ENCODE measurements at places on chromosomes 12 and 14. TPM values are rescaled to one million over a fixed set of nuclear protein-coding genes. Genes with fewer than 3 reads are reported as not detected.
A peak's percentile ranks its signal among the peaks of the same experiment; 100 is the strongest.

- no peak overlapping the region for H3K27ac ChIP-seq
- peaks cover 42% of the 10 kb centered on the region for H3K36me3 ChIP-seq
These were observed 43.1 kb downstream of the PRKAB1 start for GRCh38 chr12:119710965-119711551.

GRCh38 chr12:125187148-125187745, 122.0 kb downstream of the AACS start:
- H3K4me3 ChIP-seq: peak overlapping the region; percentile 70
- peak; percentile 44 for DNase-seq
- no peaks in the 10 kb centered on the region for H3K36me3 ChIP-seq

DNA sequence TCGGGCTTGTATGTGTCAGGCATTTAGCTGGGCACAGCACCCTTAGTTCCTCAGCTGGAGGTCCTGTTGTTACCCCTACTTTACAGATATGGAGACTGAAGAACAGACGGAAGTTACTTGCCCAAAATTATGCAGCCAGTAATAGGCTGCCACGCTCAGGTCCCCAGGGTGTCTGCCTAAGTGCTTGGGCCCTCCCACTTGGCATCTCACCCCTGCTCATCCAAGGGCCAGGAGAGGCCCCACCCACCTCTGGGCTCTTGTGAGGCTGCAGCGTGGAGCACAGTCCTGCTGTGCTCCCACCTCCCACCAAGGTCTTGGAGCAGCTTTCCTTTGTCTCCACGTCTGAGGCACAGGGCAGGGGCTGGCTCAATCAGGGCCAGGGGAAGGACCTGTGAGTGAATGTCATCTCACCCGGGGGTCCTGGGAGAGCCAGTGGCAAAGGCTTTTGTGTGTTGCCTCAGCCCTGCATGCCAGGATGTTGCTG, 64.6 kb downstream of the BEGAIN start:
- no peak overlapping the region for H3K27ac ChIP-seq
- H3K36me3 ChIP-seq: no peaks in the 10 kb centered on the region
- DNase-seq: no peak
- no peaks in the 10 kb centered on the region for H3K27me3 ChIP-seq
- 0 out of 2 replicates have a peak, but pooled peaks cover 4% of the 10 kb centered on the region for H3K4me1 ChIP-seq

Gene BATF
- total RNA-seq: not detected
